Vagina (tissue), 2 donors: ENCODE measurements at places on chromosomes 5 and 9. TPM values are rescaled to one million over a fixed set of nuclear protein-coding genes. Genes with fewer than 3 reads are reported as not detected.

SLC4A9 gene
- total RNA-seq = 0.25 TPM

DNA sequence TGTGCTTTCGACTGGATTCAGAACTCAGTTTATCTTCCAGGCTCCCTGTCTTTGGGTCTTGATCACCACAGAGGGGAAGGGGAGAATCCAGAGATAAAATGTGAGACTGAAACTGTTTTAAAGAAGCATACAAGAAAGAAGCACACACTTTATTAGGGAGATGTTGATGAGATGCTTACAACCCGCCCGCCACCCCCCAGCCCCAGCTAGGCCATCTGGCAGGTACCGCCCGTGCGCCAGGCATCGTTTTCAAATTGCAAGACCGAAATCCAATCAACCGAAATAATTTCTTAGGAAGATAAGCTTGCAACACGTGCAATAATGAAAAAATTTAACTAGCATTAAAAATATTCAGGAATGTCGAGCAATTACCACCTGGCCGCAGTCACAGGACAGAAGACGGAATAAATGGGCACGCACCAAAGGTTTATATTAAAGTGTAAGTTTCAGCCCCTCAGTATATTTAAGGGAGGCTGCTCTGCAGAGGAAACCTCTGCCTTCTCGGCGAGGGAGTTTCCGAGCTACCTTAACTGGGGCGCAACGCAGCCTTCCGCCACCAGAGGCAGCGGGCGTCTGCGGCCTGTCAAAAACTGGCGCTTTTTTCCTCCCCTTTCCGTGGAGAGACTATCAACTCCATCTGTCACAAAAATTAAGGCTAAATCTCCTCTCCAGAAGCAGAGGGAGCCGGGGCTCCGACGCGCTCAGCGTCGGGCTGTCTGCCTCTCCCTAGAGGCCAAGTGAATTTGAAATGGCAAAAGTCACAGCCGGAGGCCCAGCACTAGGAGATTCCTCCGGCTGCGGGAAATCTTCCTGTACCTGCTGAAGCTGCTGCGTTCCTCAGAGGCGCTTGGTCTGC is 996 bp upstream of the GAS1 start:
- H3K4me3 ChIP-seq = peak overlapping the region; percentile 81
- DNase-seq = no peak
- H3K36me3 ChIP-seq = no peaks in the 10 kb centered on the region
- peaks cover 20% of the 10 kb centered on the region for H3K4me1 ChIP-seq
- H3K27ac ChIP-seq = peak overlapping the region; percentile 90

- no peak overlapping the region for H3K4me3 ChIP-seq
- DNase-seq = no peak
- H3K27me3 ChIP-seq = no peaks in the 10 kb centered on the region
These were observed 27.4 kb downstream of the ATPSCKMT start for GRCh38 chr5:10222326-10222725.

GRCh38 chr5:169356181-169356580 is 55.2 kb upstream of the SLIT3 start:
- no peak for DNase-seq
- H3K36me3 ChIP-seq = no peaks in the 10 kb centered on the region
- H3K4me3 ChIP-seq = no peak overlapping the region
